ENCODE measurements at places on chromosomes 7 and 10.

DNA sequence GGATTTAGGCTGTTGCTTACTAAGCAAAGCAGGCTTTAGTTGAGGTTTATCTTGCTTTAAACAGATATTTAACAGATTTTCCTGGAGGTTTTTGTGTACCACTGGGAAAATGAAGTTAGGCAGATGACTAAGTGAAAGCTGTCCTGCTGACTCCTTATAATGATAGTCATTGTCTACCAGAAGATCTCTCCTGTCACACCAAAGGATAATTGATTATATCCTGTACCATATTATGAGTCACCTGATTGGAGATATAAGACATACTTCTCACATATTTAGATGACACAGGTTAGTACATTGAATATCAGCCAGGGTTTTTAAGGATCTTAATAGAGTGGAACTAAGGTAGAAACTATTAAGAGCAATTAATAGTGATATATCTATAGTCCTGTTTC lies 68.4 kb downstream of the PTEN start:
- no peak for DNase-seq

DNA sequence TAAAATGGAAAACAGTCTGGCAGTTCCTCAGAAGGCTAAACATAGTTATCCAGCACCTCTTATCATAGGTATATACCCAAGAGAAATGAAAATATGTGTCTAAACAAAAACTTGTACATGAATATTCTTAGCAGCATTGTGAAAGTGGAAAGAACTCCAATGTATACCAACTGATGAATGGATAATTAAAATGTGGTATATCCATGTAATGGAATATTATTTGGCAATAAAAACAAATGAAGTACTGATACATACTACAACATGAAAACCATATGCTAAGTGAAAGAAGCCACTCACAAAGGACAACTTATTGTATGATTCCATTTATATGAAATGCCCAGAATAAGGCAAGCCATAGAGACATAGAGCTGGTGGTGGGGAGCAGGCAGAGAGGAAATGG lies 32.2 kb upstream of the NAMPT start:
- DNase-seq = no peak

- no peak for DNase-seq
Observed at GRCh38 chr7:8724080-8724718, 290.8 kb downstream of the NXPH1 start.

DNA sequence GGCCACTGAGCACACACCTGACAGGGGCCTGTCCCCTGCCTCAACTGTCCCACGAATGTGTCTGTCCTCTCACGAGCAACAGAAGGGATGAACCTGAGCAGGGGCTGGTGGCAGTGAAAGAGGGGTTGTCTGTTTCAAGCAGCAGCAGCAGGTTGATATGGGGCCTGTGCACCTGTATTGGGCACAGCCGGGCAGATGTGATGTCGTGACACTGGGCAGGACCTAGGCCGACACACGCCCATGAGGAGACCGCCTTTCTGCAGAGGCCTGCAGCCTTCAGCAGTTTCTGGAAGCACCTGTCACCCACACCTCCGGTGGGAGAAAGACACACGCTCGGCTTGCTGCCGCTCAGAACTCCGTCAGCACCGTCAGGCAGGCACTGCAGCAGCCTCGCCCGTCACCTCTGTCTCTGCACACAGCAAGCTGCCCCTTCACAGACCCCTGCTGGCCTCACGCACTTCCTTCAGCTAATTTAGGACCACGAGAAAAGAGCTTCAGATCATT lies 48.5 kb downstream of the AMZ1 start:
- no peak for DNase-seq

- no peak for DNase-seq
Observed at GRCh38 chr7:55164527-55164926, 145.7 kb downstream of the EGFR start.

- peak; percentile 32 for DNase-seq
Observed at GRCh38 chr7:157612664-157613561, 276.1 kb downstream of the DNAJB6 start.

Measured in stimulated activated CD4-positive, alpha-beta T cell treated with anti-CD3 and anti-CD28 coated beads, Interleukin-15, amount 100 ng/mL, for 1 hour (primary cell).